ENCODE measurements at places on chromosomes 1 and 21.

DNA sequence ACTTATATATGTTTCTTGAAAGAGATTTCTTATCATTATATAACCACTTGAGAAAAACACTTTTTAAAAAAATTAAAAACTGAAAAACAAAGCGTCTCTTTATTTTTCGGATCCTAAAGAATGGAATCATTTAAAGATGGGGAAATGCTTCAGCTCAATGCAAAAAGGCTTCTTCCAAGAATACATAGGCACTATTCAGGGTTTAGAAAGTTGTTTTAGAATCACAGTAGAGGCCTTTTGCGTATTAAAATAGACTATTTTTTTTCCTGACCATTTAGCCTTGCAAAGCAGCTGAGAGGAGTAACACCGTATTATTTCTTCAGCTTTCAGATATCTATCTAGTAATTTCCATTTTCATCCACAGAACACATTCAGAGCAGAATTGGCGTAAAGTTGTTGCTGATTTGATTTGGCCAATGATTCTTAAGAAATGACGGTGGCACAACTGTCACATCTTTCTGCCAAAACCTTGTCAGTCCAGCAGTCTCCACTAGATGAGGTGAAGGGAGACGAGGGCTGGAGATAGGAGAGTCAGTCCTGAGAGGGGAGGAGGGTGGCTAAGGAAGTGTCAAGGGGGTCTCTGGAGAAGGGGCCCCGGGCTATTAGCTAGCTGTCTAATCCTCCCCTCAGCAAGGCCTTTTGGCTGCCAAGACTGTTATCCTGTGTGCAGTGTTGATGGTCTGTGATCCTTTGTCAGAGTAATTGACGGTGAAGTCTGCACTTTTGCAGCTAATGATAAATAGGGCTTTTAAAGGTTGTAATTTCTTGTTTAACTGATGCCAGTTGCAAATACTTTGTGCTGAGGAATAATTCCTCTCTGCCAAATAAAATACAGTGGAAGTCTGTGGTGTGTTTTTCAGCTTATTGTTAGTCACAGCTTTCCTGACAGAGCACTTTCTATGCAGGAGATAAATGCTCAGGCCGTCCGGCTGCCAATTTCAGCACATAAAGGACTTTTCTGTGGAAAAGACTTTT, 34.7 kb downstream of the PRRX1 start:
- DNase-seq: no peak

DNA sequence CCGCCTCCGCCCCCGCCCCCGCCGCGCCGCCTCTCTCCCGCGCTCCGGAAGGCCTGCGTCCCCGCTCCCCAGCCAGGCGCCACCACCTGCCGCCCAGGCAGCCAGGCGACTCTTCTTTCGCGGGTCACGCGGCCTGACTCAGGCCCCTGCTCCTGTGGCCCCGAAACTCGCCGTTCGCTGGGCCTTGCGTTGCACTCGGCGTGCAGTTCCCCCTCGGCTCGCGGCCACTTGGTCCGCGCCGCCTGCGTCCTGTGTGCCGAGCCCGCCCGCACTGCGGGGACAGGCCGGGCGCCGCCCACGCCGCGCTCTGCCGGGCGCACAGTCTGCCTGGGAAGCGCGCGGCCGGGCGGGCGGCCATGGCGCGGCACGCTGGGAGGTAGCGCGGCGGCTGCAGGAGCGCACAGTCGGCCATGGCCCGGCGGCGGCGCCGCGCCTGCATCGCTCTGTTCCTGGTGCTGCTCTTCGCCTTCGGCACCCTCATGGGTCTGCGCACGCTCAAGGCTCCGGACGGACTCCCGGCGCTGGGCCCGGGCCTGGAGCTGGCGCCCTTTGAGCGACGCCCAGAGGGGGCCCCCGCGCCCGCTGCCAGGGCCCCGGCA, at the start of gene MANEAL:
MANEAL (plus strand) TSS at position 75 of the 599 bp plus-strand sequence; CDS start at position 411, 336 bp downstream.
- peak; percentile 36 for DNase-seq

- no peak for DNase-seq
Measured at GRCh38 chr1:155871390-155871789, 12.0 kb downstream of the SYT11 start.

- DNase-seq: no peak
Measured at GRCh38 chr1:27602462-27603308, 1.3 kb downstream of the AHDC1 start.

DNA sequence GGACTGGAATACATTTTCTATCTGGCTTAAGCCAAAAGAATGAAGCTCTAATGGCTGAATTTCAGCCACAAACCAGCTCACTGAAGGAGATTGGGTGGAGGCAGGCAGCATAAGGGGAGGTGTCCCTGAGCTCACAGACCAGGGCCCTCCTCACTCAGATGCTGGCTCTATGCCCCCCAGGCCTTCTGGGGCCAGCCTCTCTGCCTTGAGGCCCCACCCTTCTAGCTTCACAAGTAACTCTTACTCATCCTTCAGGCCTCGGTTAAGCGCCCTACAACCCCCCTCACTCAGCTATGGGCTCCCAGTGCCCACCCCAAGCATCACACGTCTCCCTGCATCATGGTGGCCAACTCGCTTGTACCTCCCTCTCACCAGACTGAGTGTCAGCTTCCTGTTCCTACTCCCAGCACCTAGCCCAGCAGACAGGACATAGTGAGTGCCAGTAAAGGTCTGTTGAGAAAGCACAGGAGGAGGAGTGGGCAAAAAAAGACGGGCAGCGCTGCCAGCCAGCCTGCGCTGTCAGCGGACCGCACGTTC, 40.8 kb upstream of the GPR157 start:
- no peak for DNase-seq

DNA sequence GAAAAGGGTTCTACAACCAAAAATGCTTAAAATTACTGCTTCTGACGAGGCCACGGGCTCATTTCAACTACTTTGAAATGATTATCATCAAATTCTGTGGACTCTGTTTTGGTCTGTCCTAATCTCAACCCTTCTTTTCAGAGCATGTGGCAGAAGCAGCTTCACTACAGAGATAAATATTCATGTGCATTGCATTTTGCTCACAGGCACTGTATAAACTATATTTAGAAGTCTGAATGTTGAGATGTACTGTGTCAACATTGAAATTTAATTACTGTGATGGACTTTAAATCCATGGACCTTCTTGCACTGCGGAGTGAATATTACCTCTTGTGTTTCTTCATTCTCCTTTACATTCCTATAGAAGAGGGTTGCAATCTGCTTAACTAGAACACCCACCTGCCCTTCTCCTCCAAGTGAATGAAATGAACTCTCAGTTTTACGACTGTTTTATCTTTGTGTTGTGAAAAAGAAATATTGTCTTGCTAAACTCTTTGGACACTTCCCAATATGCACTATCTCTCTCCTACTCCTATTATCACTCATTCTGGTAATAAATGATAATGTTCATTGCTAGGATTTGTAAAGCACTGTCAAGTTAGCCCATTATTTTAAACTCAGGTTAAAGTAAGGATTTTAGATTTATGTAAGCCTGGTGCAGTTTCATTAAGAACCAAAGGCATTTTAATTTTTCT, 281.2 kb upstream of the ST6GALNAC5 start:
- DNase-seq: no peak

- no peak for DNase-seq
Measured at GRCh38 chr1:210292231-210292871, 36.4 kb upstream of the HHAT start.

- DNase-seq: peak; percentile 12
Measured at GRCh38 chr21:33840771-33841170, 74.8 kb downstream of the ATP5PO start.

DNA sequence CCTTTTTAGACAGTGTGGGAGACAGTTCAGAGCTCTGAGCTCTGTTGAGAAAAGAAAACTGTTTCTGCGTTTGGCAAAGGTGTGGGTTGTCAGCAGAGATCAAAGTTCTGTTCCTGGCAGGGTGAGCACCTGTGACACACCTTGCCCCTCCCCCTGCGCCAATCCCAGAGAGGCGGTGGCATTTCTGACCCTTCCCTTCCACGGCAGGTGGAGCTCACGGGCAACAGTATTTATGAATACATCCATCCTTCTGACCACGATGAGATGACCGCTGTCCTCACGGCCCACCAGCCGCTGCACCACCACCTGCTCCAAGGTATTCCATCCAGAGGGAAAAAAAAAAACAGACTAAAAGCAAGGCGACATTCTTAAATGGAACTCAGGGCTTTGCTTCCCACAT, 20.7 kb downstream of the SIM2 start:
- DNase-seq: no peak

GRCh38 chr21:35197992-35198431, 148.9 kb upstream of the RUNX1 start:
- peak; percentile 86 for DNase-seq

DNA sequence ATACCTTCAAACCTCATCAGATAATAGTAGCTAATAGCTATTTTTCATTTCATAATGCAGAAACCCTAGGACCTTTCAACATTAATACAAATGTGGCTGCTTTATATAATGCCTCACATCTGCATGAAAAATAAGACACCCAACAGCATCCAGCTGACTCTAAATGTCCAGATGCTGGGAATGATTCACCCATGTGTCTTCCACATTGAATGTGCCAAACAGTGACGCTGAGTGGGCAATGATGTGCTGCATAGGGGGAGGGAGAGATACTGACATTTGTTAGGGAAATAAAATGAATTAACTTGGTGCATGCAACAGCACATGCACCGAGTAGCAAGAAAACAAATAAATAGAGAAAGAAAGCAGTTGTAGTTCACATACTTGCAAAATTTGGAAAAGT, 199.3 kb downstream of the DSCAM start:
- no peak for DNase-seq

GRCh38 chr1:173424782-173425407, 52.2 kb upstream of the PRDX6 start:
- DNase-seq: no peak

Measured in HCEC 1CT (cell line).